Sigmoid colon (tissue), 7 donors: ENCODE measurements at places on chromosomes 7 and 10. TPM values are rescaled to one million over a fixed set of nuclear protein-coding genes. Genes with fewer than 3 reads are reported as not detected.
A peak's percentile ranks its signal among the peaks of the same experiment; 100 is the strongest.

- no peak for DNase-seq
Measured at GRCh38 chr10:44369854-44370253, 15.0 kb downstream of the CXCL12 start.

DNA sequence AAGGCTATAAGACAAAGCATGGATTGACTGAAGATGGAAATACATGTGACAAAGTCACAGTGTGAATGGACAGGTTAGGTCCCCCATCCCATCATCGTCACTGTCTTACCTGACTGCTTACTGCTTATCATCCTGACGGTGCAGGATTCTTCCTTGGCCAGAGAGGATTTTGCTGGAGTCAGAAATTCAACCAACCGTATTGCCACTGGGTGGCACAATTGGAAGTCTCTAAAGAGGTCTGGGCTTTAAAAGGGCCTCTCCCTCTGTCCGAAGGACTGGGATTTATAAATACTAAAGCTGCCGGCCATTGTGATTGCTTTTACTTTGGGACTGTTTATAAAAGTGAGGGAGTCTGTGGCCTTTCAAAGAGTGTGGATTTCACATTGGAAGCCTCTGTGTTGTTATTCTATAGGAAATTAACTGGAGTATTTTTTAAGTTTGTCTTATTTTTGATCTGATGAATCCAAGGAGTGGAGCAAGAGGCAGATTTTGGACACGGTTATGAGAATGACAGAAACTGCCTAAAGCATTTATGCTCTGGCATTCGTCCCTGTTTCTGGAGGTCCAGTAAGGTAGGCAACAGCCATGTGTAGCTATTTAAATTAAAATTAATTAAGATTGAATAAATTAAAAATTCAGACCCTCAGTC is 113.3 kb upstream of the CREB5 start:
- no peak for DNase-seq

The OR13A1 gene
- 0.16 TPM for total RNA-seq

GRCh38 chr7:137760111-137760510 is 86.7 kb downstream of the DGKI start:
- DNase-seq: no peak

The UCN3 gene
- not detected for total RNA-seq

- DNase-seq: no peak
Measured at GRCh38 chr10:86553213-86553612, 31.6 kb upstream of the WAPL start.

The CRHR2 gene
- not detected for total RNA-seq

DNA sequence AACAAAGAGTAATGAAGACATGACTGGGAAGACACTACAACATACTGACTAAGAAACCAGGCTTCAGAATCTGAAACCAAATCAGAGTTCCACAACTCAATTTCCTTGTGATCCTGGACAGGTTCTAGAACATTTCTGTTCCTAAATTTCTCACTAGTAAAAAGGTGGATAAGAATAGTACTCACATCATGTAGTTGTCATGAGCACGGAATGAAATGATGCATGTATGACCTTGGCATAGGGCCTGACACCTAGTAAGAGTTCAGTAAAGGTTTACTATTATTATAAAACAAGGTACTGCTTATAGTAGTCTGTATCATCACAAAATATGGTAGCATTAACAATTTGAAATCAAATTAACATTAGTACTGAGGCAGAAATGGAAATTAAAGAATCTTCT is 19.9 kb downstream of the DOCK4 start:
- DNase-seq: no peak

DNA sequence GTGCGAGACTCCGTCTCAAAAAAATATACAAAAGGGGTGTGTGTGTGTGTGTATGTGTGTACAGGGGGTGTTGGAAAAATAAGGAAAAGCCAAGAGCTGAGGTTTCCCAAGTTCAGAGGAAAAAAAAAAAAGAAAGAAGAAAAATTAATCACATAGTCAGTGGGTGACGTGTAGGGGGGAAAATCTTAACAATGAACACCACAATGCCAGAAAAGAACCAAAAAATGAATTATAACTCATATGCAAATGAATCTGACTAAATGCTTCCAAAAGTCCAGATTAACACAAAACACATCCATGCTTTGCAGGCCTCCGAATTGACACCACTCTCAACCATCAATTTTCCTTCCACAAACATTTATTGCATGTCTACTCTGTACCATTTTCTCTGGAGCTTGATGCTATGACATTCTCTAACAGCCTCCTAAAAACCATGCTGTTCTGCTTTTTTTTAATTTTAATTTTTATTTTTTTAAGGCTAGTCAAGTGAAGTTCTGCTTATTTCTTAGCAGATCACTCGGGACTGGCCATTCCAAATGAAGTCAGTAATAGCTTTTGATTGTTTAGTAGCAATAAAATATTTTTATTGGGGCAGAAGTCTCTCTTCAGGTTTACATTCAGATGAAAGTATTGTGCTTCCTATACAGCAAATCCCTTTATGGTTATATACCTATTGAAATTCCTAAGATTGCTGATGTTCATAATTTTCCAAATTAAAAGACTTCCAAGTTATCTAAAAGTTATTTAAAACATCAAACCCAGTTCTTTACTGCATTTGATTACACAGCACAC is 133.8 kb downstream of the CNOT4 start:
- DNase-seq: no peak

- DNase-seq: no peak
Measured at GRCh38 chr10:102646610-102647442, 2.5 kb downstream of the TRIM8 start.

- DNase-seq: peak; percentile 72
Measured at GRCh38 chr10:92690915-92691590, 1.3 kb downstream of the HHEX start.

DNA sequence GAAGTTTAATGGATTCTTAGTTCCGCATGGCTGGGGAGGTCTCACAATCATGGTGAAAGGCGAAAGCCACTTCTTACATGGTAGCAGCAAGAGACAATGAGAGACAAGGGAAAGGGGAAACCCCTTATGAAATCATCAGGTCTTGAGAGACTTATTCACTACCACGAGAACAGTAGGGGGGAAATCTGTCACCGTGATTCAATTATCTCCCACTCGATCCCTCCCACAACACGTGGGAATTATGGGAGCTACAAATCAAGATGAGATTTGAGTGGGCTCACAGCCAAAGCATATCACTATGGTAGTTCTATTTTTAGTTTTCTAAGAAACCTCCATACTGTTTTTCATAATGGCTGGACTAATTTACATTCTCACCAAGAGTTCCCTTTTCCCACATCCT is 36.7 kb downstream of the SPAM1 start:
- no peak for DNase-seq

DNA sequence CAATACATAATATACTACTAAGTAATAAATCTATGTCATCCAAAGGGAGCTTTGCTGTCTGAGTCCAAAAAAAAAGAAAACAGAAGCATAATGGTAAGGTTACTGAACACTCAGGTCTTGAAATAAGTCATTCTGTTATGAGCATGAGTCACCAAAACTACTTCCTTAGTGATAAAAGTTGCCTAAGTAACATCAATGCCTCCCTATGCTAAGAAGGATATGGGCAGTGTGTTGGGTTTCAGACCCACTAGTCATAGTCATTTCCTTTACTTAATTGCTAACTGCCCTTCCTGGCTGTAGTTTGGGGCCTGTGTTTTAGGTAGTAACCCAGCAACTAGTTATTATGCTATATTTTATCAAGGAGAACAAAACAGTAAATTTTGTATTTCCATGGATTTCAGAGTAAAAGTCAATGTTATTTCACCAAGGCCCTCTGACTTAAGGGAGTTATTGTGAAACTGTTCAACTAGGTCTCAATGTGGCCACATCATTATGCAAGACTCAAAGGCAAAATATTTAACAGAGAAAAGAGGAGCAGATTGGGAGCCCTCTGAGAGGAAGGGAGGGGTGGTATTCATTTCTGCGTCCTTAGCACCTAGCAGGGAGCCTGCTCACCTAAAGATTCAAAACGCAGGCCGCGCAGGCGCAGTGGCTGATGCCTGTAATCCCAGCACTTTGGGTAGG is 11.7 kb upstream of the VIM start:
- DNase-seq: no peak

The LHFPL3 gene
- total RNA-seq: not detected

The IQCE gene
- total RNA-seq: 7.5 TPM

DNA sequence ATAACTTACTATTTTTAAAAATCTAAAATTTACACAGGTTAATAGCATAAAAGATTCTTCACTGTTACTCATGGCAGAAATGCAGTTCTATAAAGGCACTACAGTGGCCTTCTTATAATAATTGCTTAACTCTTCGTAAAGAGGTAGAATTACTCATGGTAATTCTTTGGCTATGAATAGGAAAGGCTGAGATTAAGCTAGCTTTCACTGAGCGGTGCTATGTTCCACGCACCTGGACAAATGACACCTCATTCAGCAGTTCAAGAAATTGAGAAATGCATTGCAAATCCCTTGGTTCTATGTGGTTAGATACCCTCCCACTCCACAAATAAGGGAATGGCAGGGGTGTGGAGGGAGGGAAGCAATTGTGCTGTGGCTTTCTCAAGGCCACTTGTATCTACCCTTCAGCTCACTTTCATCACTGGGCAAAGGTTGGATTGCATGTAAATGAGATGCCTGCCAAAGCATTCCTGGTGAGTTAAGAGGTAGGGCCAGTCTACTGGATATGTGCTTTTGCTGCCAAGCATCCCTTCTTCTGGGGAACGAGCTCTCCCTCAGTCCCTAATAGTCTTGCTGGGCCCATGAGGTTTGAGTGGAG is 210.9 kb downstream of the TEX36 start:
- no peak for DNase-seq
